ENCODE measurements at places on chromosomes 7 and 10.

DNA sequence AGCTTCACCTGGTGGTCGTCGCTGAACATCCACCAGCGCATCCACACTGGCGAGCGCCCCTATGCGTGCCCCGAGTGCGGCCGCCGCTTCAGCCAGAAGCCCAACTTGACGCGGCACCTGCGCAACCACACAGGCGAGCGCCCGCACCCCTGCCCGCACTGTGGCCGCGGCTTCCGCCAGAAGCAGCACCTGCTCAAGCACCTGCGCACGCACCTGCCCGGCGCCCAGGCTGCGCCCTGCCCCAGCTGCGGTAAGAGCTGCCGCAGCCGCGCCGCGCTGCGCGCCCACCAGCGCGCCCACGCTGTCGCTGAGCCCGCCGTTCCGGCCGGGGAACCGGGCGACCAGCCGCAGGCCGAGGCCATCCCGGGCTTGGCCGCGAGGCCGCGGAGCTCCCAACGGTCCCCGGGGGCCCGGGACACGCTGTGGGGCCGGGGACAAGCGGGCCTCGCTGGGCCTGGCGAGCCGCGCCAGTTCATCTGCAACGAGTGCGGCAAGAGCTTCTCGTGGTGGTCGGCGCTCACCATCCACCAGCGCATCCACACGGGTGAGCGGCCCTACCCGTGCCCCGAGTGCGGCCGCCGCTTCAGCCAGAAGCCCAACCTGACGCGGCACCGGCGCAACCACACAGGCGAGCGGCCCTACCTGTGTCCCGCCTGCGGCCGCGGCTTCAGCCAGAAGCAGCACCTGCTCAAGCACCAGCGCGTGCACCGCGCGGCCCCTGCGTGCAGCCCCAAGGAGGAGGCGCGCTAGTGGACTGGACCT, 18.4 kb downstream of the ZNF775 start:
- DNase-seq = no peak

DNA sequence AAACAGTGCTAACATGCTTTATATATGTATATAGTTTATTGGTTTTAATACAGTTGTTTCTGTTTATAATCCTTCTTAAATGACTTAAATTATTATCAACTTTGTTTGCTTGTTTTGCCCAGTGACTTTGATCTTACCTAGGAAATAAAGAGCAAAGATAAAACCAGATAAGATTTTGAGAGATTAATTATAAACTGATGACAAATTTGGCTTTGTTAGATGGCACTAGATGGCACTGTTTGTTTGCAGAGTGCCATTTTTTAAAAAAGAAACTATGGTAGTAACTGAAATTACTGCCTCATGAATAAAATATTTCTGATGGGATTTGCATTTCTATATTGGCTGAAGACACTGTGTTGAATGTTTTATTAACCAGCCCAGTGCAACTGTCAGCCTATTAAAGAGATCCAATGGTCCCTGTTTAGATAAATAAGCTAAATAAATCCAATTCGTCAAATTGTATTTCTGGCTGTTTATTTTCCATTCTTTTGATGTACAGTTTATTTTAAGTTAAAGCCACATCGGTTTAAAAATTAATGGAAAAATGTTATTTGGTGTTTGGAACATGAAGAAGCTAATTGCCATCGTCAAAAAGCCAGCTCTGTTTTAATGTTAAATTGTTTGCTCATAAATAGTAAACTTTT, 28.7 kb downstream of the VTI1A start:
- no peak for DNase-seq

- DNase-seq = no peak
These were observed 3.8 kb upstream of the EIF3B start for GRCh38 chr7:2350861-2351260.

DNA sequence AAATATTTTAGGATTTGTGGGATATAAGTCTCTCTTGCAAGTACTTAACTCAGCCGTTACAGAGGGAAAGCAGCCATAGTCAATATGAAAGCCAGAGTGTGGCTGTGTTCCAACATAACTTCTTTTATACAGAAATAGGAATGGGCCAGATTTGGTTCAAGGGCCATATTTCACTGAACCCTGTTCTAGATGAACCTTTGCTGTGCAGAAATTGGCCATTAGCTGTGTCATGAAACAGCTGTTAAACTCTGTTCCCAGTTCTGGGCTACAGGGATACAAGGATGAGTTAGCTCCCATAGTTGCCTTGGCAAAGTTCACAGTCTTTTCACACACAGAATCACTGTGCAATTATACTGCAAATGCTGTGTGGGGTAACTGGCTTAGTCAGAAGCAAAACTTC, 213.9 kb upstream of the LRRN3 start:
- no peak for DNase-seq

DNA sequence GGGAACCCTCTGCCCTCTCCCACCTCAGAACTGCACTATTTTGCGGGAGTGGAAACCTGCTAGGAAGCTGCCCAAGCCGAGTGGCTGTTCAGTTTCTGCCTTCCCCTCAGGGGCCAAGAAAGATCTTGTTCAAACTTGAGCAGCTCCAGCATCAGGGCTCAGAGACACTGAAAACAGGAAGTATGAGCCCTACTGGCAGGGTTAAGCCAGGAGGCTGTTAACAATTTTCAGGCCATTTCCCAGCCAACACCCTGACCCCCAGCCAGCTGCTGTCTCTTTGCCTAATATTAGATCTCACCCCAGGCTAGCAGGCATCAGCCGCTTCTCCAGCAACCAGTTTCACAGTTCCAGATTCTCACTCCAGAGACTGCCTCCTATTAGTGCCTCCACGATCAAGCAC, 9.2 kb downstream of the PLAU start:
- DNase-seq = no peak

DNA sequence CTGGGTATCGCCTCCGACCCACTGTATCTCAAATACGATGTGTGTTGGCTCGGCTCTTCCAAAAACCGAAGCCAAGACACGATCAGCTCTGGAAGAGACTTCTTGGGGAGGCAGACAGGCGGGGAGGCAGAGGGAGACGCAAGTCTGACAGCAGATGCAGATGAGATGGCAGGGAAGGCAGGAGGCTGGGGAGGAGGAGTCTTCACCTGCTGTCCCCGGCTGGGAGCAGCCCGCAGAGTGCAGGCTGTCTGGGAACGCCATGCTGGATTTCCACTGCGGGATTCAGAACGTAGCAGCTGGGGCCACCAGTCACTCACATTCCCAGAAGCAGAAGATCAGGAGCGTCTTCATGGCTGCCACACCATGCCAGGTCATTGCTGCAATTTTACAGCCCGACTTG, 29.4 kb downstream of the CTBP2 start:
- no peak for DNase-seq

Measured in stimulated activated CD8-positive, alpha-beta memory T cell treated with anti-CD3 and anti-CD28 coated beads, Interleukin-12 subunit alpha, Interleukin-12 subunit beta, amount 100 ng/mL, for 1 hour (primary cell).